ENCODE measurements at places on chromosomes 7 and 10. TPM values are rescaled to one million over a fixed set of nuclear protein-coding genes. Genes with fewer than 3 reads are reported as not detected.

- no peak overlapping the region for H3K27ac ChIP-seq
- H3K27me3 ChIP-seq = no peaks in the 10 kb centered on the region
- H3K4me3 ChIP-seq = no peak overlapping the region
Observed at GRCh38 chr10:25666276-25666675, 267.8 kb upstream of the MYO3A start.

GRCh38 chr7:99195867-99196266 is 12.0 kb downstream of the KPNA7 start:
- H3K27me3 ChIP-seq = no peaks in the 10 kb centered on the region
- no peaks in the 10 kb centered on the region for H3K4me1 ChIP-seq
- no peaks in the 10 kb centered on the region for H3K36me3 ChIP-seq
- no peak overlapping the region for H3K4me3 ChIP-seq
- no peak for DNase-seq

DNA sequence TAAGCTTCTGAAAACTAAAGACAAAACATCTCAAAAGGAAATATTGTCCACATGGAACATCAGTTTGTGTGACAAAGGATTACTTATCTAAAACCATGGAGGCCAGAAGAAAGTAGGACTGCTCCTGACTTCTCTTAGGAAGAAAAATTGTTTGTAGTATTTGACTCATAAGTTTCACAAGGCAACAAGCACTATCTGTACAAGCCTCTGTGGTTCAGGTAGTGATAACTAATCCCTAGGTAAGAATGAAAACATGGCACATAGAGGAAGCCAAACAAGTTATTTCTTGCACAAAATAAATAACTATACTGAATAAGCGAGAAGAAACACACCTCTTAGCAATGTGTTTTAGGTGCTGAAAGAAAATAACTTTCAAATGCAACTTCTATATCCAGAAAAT is 30.3 kb downstream of the TFPI2 start:
- H3K4me1 ChIP-seq = no peaks in the 10 kb centered on the region
- no peaks in the 10 kb centered on the region for H3K27me3 ChIP-seq
- H3K4me3 ChIP-seq = no peak overlapping the region
- no peak for DNase-seq
- no peaks in the 10 kb centered on the region for H3K36me3 ChIP-seq

GRCh38 chr7:40221836-40222235 is 87.0 kb downstream of the SUGCT start:
- H3K4me3 ChIP-seq = no peak overlapping the region
- no peak overlapping the region for H3K27ac ChIP-seq
- H3K27me3 ChIP-seq = no peaks in the 10 kb centered on the region
- no peaks in the 10 kb centered on the region for H3K4me1 ChIP-seq
- no peaks in the 10 kb centered on the region for H3K36me3 ChIP-seq

DNA sequence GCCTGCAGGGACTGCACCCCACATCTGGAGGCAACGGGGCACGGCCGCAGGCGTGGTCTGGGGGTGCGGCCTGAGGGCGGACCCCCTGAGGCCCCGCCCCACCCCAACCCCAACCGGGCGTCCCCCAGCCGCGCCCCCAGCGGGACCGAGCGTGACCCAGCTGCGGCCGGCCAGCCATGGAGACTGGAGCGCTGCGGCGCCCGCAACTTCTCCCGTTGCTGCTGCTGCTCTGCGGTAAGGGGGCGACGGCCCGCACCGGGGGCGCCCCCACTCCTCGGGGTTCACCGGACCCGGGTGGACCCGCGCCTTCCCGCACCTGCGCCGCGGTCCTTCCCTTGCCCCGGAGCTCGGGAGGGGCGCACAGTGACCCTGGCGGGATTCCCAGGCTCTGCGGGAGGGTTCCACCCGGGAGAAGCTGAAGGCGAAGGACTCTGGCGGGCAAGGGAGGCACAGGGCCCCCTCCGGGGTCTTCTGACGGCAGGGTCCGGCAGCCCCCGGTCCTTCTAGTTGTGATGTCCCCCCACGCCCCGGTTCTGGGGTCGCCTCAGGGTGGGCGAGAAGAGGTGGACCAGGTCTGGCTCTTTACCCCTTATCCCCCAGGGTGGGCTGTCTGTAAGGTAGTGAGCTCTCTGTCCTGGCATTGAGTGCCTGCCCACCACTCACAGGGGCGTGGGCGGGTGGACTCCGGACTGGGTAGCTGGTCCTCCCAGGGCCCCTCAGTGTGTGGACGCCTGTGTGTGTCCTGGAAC is at the start of gene RAMP3:
Gene RAMP3, plus strand, starts transcription at position 139 of the 749 bp plus-strand sequence. Its CDS starts 38 bp downstream, at position 177.
- no peaks in the 10 kb centered on the region for H3K27me3 ChIP-seq
- H3K36me3 ChIP-seq = no peaks in the 10 kb centered on the region
- no peaks in the 10 kb centered on the region for H3K4me1 ChIP-seq
- no peak within 1 kb of the TSS for H3K27ac ChIP-seq
- DNase-seq = peak; percentile 75

GRCh38 chr7:101705331-101705730 is 76.2 kb upstream of the MYL10 start:
- no peak for DNase-seq
- H3K4me3 ChIP-seq = no peak overlapping the region
- H3K4me1 ChIP-seq = no peaks in the 10 kb centered on the region
- H3K27me3 ChIP-seq = peaks cover 3% of the 10 kb centered on the region

DNA sequence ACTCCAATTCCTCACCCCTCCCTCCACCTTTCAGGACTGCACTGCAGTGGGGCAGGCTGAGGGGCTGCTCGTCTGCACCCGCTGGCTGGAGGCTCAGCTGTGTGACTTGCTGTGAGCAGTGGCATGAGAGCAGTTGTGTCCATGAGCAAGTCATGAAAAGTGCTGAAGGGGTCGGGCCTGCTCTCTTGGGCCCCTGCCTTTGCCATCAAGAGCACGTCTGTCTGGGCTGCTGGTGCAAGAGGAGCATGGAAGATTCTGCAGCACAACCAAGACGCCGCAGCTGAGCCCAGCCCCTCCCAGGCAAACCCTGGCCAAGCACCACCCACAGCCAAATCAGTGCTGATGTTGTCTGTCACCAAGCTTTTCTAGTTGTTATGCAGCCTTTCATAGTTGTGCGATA is 284.3 kb downstream of the TCERG1L start:
- H3K4me1 ChIP-seq = no peaks in the 10 kb centered on the region
- no peak for DNase-seq

Gene CPXM2
- total RNA-seq = 116 TPM

Gene POLR2J2
- total RNA-seq = 22.1 TPM

Gene DEPP1
- total RNA-seq = 84.2 TPM
